Right ventricle myocardium inferior (tissue), 1 donor: ENCODE measurements at places on chromosomes 6 and 20.

DNA sequence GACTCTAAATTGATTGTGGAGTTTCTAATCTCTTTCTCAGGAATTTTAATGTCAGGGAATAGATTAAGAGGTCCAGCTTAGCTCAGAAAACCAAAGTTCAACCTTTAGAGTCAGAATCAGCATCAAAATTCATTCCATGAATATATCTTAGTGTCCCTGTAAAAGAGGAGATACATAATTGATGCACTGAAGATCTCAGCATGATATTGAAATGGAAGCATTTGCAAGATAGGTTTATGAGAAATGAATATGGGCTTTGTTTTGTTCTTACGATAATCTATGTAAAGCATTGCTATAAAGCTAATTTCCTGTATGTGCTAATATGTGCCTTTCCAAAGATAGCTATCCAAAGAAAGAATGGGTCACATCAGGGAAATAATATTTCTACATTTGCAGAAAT, 404.5 kb upstream of the HSF2 start:
- no peak for DNase-seq

GRCh38 chr20:57540890-57541580, 16.1 kb upstream of the CTCFL start:
- DNase-seq: no peak

DNA sequence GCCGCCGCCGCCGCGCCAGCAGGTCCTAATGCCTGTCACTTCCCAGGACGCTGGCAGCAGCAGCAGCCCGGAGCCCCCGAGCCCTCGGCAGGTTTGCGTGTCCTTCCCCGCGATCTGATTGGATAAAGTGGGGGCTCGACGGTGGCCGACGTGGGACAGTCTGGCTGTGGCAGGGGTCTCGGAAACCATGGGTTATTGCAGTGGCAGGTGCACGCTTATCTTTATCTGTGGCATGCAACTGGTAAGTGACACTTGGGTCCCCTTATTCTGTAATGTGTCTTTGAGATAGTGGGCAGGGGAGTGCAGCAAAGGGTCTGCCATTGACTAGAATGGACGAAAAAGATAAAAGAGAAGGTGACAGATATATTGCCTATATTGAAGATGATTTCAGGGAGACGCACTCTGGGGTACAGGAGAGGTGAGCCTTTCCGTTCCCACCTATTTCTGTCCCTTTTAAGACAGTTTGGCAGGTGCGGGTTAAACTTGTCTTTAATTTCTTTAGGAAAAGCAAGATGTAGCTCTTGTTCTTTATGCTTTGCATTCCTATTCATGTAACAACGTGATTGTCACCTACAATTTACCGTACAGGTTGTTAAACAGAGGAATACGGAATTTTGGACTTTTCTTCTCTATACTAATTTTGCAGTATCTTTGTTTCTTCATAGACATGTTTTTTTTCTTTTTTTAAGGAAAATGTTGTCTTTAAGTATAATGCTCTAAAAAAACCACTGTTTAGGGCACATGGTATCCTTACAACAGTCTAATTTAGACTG, 535 bp downstream of the NKAIN2 start:
- peak; percentile 60 for DNase-seq

- no peak for DNase-seq
These were observed 242.3 kb upstream of the PREP start for GRCh38 chr6:105645156-105645555.

GRCh38 chr6:26158581-26159356, 71.5 kb downstream of the HFE start:
- DNase-seq: peak; percentile 73

DNA sequence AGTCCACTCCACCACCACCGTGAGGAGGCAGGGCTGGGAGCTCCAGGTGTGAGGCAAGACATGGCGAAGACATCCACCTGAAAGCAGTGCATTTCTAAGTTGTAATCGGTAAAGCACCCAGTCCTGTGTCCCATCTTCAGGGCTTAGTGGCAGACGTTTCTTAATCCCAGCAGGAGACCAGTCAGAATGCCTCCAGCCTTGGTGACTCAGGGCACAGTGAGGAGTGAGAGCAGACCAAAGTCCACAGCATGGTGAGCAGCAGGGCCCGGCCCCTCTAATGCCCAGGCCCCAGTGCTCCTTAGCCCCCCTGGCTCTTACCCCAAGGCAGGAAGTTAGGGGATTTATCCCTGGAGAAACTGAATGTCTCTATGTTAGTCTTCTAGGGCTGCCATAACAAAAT, 183.9 kb downstream of the SYNDIG1 start:
- no peak for DNase-seq

GRCh38 chr20:32560989-32561830, 23.9 kb downstream of the NOL4L start:
- DNase-seq: no peak

- DNase-seq: no peak
These were observed 10.9 kb upstream of the NCOA3 start for GRCh38 chr20:47490795-47491194.

DNA sequence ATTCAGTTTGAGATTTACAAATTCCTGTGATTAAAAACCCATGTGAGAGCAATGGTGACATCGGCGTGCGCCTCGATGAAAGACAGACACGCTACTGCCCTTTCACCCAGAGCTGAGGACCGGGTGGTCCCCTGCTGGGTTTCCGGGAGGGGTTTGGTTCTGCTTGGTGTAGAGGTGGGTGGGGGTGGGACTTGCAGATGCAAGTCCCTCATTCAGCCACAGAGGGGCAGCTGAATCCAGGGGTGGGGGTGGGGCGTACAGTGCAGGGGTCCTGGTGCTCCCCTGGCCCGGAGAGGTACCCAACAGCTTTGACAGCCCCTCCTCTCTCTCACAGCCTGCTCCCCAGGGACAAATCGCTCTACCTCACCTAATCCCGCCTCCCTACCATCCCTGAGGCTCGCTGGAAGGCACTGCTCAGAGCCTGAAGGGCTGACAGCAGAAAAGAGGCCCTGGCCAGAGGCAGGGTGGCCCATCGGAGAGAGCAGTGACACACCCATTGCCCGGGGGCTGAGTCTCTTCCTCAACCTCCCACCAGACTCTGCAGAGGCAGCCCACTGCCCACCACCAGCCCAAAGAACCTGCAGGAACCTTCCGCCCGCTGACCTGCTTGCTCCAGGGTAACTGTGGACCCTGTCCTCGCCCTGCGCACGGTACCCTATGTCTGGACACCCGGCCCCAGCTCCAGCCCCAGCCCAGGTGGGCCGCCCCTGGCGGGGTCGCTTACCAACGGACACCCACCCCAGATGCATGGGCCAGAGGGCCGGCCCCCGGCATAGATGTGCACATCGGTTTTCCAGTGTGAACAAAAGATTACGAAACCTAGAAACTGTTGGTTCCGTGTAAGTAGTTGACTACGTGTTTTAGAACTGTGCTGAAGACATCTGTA, 118.4 kb downstream of the JPH2 start:
- DNase-seq: no peak

DNA sequence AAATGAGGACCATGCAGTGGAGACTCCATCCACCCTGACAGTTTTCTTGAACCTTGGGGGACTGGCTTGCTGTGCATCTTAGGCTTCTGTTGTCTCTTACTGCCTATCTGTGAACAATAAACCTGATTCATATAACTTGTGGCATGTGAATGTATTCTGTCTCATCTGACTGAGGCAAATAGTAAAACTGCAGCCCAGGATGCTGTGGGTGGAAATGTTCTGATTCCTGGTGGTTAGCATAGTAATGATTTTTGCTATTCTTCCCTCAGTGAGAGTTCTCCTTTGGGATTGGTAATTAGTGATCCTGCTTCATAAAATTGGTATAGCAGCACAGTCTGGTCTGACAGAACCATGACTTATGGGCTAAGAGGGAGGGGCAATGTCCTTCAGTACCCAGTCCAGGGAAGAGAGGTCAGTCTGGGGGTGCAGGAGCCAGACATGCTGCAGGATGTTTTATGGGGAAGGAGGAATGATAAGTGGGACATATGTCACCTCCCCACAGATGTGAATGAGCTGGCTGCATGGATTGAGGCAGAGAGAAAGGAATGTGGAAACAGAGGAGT, 147.1 kb downstream of the OR2B2 start:
- no peak for DNase-seq

DNA sequence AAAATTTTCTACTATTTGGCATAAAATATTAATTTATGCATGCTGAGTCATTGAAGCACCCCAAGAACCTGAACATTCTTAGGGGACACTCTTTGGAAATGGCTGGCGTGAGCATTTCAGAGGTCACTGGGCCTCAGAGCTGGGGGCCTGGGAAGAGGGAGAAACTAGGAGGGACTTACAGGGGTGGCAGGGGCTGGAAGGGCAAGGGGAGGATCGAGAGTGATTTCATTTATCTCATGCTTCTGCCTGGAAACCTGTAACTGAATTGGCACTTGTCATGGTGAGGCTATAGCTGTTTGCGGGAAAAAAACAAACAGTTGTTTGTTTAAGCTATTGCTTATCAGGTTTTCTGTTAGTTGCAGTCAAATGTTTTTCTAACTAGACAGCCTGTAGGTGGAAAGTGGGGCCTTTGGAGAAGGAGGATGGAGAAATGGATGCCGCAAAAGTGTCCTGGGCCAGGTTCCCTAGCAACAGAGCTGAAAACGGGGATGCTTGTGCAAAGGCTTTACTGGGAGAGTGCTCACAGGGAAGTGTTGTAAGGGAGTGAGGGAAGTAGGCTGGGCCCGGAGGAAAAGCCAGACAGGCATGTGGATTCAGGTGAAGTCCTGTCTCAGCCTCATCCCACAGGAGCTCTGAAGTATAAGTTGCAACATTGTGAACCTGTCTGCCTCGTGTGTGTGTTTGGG, 36.4 kb upstream of the KAT14 start:
- DNase-seq: no peak

- no peak for DNase-seq
These were observed 83.0 kb upstream of the CITED2 start for GRCh38 chr6:139457476-139457875.
